DMS153 (cell line): ENCODE measurements at places on chromosomes 16 and 17.

DNA sequence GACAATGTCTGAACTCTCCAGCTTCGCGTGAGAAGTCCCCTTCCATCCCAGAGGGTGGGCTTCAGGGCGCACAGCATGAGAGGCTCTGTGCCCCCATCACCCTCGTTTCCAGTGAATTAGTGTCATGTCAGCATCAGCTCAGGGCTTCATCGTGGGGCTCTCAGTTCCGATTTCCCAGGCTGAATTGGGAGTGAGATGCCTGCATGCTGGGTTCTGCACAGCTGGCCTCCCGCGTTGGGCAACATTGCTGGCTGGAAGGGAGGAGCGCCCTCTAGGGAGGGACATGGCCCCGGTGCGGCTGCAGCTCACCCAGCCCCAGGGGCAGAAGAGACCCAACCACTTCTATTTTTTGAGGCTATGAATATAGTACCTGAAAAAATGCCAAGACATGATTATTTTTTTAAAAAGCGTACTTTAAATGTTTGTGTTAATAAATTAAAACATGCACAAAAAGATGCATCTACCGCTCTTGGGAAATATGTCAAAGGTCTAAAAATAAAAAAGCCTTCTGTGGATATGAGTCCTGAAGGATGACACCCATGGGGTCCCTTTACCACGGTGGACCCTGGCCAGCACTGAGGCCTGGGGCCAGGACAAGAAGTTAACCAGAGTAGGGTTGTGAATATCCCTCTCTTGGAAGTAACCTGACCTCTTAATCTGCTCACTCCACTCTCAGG lies 10.5 kb upstream of the ITGAD start:
- DNase-seq: no peak

- DNase-seq: no peak
Observed at GRCh38 chr16:51175081-51175480, 24.0 kb upstream of the SALL1 start.

DNA sequence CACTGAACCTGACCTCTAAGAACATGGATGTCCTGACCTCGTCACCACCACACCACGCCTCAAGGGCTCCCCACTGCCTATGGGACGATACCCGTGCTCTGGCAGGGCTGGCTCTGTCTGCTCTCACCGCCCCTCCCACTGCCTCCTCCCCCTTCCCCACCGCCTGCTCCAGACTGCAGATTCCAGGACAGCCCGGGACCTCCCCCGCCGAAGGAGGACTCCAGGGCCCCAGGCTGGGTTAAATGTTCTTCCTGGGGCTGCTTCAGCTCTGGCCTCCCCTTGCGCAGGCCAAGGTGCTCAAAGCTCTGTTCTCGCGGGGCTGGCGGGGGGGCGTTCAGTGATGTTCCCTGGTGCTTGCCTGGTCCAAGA lies 3.1 kb downstream of the NPW start:
- DNase-seq: no peak

DNA sequence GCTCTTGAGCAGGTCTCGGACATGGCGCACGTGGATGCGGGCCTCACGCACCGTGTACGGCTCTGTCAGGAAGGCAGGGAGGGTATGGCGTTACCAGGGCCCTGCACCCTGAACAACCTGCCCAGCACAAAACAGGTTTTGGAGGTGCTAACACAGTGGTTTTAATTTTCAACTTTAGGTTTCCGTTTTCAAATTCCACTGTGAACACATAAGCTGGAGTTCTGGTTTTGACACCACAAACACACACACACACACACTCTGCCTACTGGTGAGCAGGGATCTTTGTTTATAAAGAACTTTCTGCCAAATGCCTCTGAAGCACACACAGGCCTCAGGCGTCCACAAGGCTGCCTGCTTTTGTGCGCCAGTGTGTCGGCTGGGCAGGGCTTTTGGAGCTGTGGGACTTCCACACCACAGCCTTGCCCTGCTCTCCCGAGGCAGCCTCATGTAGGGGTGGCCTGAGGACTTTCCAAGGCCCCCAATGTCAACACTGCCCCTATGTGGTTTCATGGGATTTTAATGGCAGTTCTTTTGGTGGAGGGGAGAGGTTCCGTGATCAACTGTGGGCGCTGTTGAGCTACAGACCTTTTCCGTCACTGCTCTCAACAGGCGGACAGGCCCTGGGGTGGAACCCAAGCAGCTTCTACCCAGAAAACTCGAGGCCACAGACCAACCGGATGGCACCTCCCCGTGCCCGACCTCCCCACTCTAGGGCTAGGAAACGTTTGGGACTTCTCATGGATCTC lies 9.4 kb downstream of the CLUH start:
- no peak for DNase-seq

- DNase-seq: no peak
Observed at GRCh38 chr17:74390680-74391653, 23.7 kb downstream of the GPR142 start.

DNA sequence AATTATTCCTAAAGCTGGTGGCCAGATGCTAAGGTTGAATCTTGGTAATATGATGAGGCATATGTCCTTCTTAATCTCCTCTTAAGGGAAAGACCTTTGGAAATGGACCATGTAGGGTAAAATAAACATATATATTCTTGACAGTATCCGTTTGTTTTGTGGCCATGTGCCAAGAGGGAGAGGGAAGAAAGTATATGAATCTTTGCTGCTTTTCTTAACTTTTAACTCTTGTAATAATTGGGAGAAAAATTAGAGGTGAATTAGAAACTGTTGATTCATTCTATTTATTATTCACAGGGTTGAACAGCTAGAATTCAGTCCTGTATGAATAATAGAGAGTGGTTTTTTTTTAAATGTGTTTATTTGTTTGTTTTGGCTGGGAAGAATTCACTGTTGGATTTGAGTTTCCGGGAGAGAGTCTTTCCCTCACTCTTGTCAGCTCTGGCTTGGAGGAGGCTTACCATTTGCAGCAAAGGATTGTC lies 31.6 kb downstream of the AATF start:
- no peak for DNase-seq

- DNase-seq: no peak
Observed at GRCh38 chr17:20032636-20033035, 23.5 kb downstream of the SPECC1 start.

GRCh38 chr16:64098451-64098850 lies 1023.4 kb downstream of the CDH11 start:
- DNase-seq: no peak

GRCh38 chr16:64013856-64014255 lies 1108.0 kb downstream of the CDH11 start:
- DNase-seq: no peak

DNA sequence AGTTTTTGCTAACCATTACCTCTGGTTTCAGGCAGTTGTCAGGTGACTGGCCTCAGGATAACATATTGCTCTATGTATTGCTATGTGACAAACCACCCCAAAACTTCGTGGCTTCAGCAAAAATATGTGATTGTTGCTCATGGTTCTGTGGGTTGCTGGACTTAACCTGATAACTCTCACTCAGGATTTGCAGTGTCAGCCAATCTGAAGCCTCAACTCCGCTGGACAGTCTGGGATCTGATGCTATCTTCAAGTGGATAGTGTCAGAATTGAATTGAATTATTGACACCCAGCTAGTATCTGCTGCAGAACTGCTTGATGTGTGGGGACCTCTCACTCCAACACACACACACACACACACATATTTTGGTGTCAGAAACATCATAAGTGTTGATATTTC lies 34.7 kb upstream of the GUCY2D start:
- DNase-seq: no peak

DNA sequence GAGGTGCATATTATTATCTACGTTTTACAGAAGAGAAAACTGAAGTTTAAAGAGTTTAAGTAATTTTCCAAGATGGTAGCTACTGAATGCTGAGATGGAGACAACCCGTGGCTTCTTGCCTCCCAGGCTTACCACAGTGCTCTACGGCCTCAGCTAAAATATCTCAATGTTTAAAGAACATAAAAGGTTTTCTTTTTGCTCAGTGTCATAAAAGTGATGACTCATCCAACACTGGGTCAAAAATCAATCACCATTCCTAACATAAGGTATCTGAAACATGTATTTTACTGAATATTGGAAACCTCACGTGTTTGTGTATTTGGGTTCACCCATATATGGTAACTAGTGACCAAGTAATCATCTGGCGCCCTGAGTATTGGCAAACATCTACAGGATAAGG lies 18.4 kb downstream of the ABCA9 start:
- DNase-seq: no peak

DNA sequence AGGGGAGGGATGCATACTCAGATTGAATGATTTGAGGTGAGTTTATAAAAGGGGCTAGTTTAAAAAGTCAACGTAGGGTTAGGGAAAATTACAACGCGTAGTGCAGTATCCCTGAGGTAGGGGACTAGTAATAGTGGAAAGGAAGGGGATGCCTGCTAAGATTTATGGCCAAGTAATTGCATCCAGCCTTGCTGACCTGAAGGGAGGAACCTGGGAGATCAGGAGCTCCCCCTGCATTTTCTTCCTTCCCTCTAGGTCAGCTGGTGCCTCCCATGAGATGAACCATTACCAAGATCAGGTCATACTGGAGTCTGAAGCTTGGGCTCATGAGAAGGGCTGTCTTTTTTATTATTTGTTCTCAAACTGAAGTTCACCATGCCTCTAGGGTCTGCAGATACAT lies 606.6 kb downstream of the TMEM114 start:
- DNase-seq: no peak

- DNase-seq: no peak
Observed at GRCh38 chr17:40916366-40916765, 21.1 kb downstream of the KRT23 start.

GRCh38 chr16:85610059-85610445 lies 3.1 kb upstream of the GSE1 start:
- DNase-seq: peak; percentile 56

DNA sequence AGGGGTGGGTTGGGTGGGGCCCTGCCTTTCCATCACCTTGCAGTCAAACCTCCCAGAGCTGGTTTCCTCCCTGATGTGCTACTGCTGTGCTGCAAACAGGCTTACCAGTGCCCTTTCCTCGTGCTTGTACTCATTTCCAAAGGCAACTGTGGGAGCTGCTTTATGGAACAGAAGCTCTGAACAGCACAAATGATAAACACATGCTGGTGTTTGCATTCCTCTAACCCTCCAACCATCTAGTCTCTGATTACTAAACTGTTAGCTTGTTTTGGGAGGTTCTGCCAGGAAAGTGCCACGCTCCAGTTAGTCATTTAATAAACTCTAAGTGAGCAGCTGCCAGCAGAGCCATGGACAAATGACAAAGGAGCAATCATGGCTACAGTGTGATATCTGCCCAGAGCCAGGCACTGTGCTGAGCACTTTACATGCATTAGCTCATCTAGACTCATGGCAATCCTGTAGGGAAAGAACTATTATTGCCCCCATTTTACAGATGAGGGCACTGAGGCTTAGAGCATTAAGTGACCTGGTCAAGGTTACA lies 110.4 kb downstream of the VAT1L start:
- DNase-seq: peak; percentile 28

DNA sequence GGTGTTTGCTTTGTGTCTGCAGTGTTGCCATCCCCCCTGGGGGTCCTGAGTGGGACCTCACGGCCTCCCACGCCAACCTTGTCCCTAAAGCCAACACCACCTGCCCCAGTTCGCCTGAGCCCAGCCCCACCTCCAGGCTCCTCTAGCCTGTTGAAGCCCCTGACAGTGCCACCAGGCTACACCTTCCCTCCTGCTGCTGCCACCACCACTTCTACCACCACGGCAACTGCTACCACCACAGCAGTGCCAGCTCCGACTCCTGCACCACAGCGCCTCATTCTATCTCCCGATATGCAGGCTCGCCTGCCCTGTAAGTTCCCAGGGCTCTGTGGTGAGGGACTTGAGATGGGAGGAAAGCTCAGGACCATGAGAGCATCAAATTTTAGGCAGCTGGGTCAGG lies 22.2 kb downstream of the SRCAP start:
- no peak for DNase-seq

DNA sequence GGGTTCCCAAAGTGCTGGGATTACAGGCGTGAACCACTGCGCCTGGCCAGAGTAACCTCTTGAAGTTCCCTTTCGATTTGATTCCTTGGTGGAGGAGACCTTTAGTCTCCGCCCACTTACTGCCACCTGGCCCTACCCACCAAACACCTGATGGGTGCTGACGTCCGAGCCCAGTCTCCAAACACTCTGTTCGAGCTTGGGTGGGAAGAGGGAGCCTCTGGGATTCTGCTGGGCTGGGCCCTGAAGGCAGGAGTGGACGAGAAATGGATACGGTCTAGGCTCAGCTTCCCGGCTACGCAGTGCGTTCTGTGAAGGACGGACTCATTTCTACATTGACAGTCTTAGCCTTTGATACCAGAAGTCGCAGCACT lies 870 bp upstream of the ITGA3 start:
- peak; percentile 88 for DNase-seq

DNA sequence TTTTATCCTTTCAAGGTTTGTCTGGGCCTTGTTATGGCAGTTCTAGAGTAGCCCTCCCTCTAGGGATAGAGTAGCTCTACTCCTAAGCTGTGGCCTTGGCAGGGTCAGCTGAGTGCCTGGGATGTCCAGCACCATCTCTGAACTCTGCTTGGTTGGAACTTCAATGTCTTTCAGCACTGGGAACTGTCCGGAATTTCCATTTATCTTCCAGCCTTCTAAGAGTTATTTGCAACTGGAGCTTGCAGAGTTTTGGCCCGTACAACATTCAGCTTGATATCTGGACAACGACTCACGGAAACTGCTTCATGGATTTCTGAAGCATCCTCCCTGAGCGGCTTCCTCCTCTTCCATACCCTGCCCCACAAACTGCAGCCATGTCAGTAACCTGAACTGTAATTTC lies 22.9 kb downstream of the MMD start:
- no peak for DNase-seq

DNA sequence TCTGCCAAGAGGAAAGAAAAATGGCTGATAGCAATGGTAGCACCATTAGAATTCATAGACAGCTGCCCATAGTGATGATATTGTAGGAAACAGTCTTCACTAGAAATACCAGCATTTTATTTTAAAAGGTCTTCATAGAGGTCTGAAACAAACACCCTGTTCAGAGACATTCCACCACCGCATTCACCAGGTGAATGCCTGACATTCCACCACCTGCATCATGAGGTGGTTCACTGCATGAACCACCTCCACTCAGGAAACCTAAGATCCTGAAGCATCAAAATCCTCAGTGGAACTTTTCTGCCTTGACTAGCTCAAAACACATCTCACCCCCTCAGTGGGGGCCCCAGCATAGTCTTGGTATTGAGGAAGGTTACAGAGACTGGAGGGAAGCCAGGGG lies 91.5 kb upstream of the COX10 start:
- no peak for DNase-seq

GRCh38 chr16:3538222-3538621 lies 37.4 kb downstream of the CLUAP1 start:
- no peak for DNase-seq

- peak; percentile 84 for DNase-seq
Observed at GRCh38 chr16:88924834-88925539, 52.0 kb downstream of the CBFA2T3 start.

- DNase-seq: peak; percentile 78
Observed at GRCh38 chr17:28702026-28702751, 9.5 kb downstream of the PROCA1 start.
